ENCODE measurements at places on chromosomes 11 and 22.

GRCh38 chr11:83278351-83278750 is 7.8 kb downstream of the CCDC90B start:
- no peak for DNase-seq

DNA sequence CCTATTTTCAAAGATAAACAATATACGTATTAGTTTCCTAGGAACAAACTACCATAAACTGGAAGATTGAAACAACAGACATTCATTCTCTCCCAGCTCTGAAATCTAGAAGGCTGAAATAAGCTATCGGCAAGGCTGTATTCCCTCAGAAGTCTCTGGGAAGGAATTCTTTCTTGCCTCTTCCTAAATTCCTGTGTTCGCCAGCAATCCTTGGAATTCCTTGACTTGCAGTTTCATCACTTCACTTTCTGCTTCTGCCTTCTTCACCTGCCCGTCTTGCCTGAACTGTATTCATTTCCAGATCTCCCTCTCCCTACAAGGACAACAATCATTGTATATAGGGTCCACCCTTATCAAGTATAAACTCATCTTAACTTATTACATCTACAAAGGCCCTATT is 17.7 kb upstream of the PRDM10 start:
- DNase-seq, result no peak

- DNase-seq, result no peak
Observed at GRCh38 chr11:76798202-76798581, 15.0 kb downstream of the TSKU start.

DNA sequence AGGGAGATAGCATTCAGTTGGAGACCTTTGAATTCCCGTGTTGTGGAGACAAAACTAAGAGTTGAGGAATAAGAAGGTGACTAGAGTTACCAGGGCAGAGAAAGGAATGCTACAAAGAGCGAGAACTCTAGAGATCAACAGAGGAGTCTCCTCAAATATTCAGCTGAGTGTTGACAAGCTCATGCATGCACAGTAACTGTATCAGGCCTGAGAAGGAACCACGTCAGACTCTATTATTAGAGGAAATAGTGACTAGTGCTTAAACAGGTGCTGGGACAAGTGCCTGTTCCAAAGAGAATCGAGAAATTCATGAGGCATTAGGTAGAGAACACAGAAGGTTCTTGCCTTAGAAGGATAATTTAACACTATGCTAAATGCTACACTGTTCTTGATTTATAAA is 333.8 kb upstream of the CHORDC1 start:
- peak; percentile 48 for DNase-seq

- DNase-seq, result no peak
Observed at GRCh38 chr11:125943661-125944349, 2.0 kb upstream of the VSIG10L2 start.

- no peak for DNase-seq
Observed at GRCh38 chr22:28075358-28075981, 156.4 kb upstream of the PITPNB start.

DNA sequence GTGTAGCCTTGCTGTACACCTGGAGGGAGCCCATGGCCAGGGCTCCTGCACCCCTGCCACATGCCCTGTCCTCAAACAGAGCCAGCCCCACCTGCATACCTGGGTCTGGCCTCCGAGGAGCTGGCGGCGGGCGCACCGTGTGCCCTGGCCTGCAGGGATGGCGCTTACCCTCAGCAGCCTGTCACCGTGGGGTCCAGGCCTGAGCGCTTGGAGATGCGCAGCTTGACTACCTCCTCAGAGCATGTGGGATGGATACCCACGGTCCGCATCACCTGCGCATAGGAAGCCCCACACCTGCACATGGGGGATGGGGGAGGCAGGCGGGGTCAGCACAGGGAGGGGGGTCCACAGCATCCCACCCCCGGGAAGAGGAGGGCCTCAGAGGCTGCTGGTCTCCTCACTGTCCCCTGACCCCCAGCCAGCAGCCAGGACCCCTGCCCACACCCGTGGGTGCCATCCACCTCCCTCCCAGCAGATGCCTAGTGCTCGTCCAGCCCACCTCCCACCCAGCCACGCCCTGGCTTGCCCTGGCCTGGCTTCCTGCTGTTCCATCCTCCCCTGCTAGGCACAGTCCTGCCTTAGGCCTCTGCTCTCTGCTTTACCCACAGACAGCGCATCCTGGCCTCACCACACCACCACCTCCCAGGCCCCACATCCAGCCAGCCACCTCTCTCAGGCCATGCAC is 22.4 kb upstream of the GNB1L start:
- no peak for DNase-seq

- DNase-seq, result no peak
Observed at GRCh38 chr11:77080643-77081210, 14.0 kb downstream of the CAPN5 start.

DNA sequence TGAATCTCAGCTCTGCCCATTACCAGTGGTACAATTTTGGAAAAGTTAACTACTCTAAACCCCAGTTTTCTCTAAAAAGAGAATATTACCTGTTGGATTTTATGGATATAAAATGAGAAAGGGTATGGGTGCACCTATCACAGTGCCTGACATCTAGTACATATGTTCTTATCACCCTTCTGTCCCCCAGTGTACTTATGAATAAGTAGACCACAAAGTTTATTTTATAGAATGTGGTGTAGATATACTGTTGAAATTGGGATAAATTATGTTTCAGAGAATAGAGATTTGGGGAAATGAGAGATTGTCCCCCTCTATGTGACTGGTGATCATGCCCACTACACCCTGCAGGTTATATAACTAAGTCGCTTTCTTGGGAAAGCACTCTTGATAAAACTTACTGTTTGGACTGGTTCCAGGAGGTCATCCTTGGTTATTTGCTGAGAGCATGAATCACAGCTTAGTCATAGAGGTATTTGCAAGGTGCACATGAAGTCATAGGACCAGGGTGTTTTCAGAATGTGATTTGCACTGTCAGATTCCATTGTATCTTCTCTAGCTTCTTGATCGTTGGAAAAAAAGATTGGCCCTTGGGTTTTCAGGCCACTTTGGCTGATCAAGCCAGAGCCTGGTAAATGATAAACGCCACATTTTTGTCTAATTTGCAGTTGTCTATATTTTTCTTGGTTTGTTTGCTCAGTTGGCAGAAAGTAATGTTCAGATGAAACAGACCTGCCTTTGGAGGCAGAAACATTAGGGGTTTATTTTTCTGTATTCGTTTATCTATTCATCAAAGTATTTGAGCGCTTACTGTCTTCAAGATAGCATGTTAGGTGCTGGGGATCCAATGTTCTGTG is 21.3 kb downstream of the STX3 start:
- no peak for DNase-seq

DNA sequence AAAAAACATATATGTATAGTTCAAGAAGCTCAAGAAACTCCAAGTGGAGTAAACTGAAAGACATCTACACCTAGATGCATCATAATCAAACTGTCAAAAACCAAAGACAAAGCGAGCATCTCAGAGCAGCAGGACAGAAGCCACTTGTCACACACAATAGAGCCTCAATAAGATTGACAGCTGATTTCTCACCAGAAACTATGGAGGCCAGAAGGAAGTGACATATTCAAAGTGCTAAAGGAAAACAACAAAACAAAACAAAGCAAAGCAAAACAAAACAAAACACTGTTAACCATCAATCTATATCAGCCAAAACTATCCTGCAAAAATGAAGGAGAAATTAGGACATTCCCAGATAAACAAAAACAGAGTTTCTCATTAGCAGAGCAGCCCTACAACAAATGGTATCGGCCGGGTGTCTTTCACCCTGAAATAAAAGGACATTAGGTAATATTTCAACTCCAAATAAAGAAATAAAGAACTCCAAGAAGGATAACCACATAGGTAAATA is 65.8 kb upstream of the SEPTIN5 start:
- DNase-seq, result no peak

DNA sequence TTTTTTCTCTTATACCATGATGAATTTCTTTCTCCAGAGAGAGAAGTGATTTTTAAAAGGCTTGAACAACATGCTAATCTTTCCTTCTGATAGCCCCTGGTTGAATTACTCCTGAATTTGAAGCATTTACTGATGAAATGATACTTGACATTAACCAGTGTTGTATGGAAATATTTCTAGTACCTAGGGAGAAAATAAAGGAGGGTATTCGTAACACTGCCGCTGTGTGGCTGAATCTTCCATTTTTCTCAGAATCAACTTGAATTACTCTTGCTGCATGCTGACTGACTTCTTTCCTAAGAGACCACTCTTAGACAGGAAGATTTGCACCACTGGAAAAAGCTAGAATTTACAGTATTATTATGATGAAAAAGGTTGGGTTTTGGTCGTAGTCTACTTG is 118.3 kb downstream of the FAT3 start:
- DNase-seq, result no peak

GRCh38 chr11:64060861-64061444 is 25.2 kb downstream of the FLRT1 start:
- DNase-seq, result peak; percentile 41

DNA sequence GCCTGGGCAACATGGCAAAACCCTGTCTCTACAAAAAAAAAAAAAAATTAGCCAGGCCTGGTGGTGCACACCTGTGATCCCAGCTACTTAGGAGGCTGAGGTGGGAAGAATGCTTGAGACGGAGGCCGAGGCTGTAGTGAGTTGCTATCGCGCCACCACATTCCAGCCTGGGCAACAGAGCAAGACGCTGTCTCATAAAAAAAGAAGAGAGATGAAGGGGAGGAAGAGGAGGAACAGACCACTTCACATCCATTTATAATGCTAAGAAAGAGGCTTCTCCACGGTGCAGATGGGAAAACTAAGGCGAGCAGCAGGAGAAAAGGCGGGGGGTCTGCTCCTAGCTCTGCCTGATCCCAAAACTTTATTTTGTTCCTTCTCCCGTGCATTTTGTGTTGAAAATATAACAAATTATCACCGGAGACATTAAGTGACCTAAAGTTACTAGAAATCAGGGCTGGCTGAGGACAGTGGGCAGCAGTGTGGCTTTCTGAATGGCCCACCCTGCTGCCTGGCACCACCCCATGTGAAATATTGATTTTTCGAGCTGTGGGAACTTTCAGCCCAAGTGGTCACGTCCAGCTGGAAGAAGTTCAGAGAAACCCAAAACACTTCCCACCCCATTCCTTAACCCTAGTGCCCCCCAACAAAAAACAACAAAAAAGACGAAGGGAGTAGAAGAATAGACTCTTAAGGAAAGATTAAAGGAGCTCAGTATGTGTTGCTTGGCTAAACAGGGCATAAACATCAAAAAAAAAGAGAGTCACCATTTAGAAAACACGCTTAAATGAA is 9.5 kb downstream of the MYH9 start:
- no peak for DNase-seq

DNA sequence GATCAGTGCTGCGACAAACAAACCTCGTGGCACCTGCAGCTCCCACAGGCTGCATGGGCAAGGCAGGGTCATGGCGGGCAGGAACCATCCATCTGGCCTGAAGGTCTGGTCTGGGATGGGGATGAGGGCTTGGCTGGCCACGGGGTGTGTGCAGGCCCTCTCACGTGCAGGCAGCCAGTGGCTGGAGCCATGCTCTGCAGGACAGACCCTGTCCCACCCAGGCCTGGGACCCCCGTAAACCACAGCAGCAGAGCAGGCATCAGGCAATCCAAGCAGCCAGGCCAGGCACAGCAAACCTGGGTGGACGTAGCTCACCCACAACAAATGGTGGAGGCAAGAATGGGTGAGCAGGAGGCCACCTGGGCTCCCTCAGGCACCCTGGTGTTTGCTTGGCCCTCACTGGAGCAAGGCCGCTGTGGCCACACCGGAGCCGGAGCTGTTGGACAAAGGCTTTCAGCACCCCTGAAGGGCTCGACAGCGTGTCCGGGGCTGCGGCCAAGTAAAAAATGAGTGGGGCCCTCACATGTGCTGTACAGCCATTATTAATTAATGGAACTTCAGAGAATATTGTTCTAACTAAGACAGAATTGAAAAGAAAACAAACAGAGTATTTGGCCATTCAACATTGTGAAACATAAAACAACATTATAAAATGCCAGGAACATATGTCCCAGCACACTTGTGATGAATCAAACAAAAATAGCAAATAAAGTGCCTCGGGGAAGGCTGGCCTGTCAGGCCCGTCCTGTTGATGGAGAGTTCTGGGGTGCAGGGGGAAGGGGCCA is 24.0 kb upstream of the GNB1L start:
- DNase-seq, result no peak

DNA sequence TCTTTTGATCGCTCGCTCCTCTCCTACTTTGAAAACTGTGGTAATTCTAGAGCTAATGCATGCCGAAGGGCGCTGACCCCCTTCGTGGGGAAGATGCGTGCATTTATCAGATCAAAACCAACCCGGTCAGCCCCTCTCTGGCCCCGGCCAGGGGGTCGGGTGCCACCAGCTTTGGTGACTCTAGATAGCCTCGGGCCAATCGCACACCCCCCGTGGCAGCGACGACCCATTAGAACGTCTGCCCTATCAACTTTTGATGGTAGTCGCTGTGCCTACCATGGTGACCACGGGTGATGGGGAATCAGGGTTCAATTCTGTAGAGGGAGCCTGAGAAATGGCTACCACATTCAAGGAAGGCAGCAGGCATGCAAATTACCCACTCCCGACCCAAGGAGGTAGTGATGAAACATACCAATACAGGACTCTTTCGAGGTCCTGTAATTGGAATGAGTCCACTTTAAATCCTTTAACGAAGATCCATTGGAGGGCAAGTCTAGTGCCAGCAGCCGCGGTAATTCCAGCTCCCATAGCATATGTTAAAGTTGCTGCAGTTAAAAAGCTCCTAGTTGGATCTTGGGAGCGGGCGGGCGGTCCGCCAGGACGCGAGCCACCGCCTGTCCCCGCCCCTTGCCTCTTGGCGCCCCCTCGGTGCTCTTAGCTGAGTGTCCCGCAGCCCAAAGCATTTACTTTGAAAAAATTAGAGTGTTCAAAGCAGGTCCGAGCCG is 3898.2 kb upstream of the OR11H1 start:
- no peak for DNase-seq

DNA sequence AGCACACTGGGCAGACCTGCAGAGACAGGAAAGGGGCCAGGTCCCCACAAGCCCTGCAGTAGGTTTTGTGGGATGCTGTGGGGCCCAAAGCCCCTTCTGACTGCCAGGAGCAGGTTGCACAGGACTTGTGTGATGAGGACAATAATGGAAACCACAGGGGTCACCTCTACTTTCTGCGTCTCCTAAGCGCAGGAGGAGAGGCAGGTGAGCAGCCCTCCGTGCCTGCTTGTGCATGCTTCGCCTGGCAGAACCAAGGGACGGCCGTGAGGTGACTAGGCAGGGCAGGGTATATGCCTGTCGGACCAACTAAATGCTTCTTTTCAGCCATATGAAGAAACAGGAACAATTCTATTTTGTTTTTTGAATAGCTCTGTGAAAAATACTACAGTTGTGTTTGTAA is 77.9 kb upstream of the PITPNB start:
- no peak for DNase-seq

DNA sequence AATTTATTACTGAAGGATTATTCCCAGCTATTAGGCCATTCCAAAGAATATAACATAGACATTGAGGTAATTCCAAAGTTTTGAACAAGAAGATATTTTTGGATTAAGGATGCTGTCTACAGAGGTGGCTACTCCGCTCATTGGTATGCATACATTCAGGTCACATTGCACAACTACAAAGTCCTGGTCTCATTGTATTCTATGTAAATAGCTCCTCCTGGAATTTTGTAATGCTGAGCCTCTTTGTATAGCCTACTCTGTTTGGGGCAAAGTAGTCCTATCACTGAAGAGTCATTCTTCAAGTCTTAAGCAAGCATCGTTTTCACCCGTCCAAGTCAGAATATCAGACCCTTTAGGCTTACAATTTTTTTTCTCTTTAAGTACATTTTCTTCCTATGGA is 142.4 kb downstream of the KIF18A start:
- no peak for DNase-seq

Measured in NCI-H1436 (cell line).